ENCODE measurements at places on chromosomes 2 and 18.
A peak's percentile ranks its signal among the peaks of the same experiment; 100 is the strongest.

DNA sequence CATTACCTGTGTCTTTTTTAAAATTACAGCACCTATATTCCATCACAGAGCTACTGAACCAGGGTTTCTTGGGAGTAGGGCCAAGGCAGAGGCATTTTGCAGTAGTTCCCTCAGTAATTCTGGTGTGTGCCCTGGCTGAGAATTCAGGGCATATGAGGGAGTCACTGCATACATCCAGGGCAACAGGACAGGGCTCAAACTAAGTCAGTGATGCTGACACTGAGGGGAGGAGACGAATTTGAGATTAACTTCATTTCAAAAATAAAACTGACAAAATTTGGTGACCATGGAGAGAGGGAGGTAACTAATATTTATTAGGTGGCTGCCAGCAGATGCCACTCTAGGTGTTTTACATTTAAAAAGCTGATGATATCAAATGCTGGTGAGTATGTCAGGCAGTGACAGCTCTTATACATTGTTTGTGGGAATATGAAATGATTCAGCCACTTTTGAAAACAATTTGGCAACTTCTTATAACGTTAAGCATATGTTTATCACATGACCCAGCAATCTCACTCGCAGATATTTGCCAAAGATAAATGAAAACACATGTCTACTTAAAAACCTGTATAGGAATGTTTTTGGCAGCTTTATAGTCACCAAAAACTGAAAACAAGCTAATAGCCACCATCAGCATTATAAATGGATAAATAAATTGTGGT is 20.3 kb downstream of the STRADB start:
- no peak for DNase-seq

DNA sequence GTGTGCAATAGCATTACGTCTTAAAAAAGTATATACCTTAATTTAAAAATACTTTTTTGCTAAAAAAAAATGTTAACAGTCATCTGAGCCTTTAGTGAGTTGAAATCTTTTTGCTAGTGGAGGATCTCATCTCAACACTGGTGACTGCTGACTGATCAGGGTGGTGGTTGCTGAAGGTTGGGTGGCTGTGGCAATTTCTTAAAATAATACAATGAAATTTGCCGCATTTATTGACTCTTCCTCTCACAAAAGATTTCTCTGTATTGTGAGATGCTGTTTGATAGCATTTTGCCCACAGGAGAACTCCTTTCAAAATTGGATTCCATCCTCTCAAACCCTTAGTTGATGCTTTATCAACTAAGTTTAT is 46.1 kb upstream of the ANXA4 start:
- no peak for DNase-seq

GRCh38 chr2:26534098-26534864 is 56.4 kb upstream of the OTOF start:
- no peak for DNase-seq

GRCh38 chr2:195304310-195304709 is 352.7 kb upstream of the SLC39A10 start:
- DNase-seq = no peak

DNA sequence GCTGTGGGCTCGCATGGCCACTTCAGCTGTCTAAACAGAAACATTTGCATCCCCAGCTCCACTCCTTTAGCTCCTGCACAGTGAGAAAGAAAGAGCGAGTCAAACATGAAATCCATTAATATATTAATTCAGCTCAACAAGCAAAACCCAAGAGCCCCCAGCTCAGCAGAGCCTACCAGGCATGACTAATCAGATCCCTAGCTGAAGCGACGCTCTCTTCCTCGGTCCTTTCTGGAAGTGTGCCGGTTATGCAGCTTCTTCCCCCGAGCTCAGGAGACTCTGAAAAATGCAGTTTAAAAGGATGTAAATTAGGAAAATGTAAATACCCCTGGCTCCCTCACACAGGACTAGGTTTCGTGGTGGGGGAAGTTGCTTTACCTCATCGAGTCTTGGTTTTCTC is 221.5 kb downstream of the ANKRD30B start:
- DNase-seq = no peak

- DNase-seq = no peak
Observed at GRCh38 chr2:17085546-17086202, 420.0 kb upstream of the CYRIA start.

DNA sequence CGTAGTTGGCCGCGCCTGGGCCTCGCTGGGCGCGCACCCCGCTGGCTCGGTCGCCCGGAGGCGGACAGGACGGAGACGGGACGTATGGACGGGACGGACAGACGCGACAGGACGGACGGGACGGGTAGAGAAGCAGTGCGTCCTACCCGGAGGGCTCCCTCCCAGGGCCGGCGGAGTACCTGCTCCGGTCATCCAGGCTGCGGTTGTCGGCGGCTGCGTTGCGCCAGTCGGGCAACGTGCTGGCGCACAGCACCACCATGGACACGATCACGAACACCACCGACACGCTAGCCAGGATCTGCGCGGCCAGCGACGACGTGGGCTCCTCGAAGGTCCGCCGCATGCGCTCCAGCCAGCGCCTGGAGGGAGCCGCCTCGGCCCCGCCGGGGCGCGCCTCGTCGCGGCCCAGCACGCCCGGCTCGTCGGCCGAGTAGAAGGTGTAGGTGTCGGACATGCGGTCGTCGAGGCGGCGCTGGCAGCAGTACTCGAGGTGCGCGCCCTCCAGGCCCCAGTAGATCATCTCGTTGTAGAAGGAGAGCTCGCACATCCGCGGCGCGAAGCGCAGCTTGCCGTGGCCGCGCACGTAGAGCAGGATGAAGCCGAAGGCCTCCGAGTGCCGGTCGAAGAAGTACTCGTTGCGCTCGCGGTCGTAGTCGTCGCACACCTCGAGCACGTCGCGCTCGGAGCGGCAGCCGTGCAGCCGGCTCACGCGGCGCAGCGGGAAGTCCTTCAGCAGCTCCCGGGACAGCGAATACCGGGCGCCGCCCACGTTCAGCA is 903 bp downstream of the KCNG3 start:
- no peak for DNase-seq

DNA sequence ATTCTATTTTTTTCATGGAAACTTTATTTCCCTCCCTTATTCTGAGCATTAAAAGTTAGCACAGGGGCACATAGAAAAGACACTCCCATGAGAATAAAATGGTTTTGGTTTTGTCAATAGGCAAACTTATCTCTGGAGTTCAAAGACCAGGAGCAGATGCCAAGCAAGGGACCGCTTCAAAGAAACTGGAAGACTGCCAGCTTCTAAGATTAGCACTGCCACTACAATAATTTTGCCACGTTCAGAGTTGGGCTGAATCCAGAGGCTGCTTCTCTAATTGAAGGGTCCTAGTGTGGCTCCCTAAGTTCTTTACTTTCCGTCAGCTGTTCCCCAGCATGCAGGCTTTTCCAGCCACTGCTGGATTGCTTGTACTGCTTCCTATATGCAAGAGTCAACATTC is 681.0 kb upstream of the GCFC2 start:
- DNase-seq = no peak

DNA sequence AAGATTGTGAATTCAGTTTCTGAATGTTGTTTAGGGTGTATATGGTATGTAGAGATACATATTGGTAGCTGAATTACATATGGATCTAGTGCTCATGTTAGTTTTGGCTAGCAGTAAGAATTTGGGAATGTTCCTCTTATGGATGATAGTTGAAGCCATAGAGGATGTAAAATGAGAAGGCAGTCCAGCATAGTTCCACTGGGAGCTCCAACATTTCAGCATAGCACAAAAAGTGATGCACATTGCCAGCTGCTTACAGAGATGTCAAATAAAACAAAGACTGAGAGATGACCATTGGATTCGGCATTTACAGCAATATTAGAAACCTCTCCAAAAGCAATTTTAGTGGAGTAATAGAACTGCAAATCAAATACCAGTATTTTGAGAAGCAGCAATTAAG is 77.4 kb downstream of the EML4 start:
- DNase-seq = no peak

DNA sequence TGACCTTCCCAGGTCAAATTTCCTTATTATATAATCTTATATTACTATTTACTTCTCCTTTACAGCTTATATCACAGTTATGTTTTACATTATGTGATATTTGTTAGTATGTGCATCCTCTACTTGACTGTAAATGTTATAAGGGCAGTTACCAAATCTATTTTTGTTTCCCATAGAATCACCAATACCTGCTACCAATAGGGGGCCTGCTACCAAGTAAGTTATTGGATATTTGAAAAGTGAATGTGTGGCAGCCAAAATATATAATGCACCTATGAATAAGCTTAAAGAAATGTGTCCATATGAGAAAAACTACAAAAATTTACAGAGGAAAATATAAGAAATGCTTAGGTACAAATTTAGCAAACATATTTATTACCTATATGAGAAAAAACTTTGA is 23.9 kb upstream of the CTAGE1 start:
- no peak for DNase-seq

DNA sequence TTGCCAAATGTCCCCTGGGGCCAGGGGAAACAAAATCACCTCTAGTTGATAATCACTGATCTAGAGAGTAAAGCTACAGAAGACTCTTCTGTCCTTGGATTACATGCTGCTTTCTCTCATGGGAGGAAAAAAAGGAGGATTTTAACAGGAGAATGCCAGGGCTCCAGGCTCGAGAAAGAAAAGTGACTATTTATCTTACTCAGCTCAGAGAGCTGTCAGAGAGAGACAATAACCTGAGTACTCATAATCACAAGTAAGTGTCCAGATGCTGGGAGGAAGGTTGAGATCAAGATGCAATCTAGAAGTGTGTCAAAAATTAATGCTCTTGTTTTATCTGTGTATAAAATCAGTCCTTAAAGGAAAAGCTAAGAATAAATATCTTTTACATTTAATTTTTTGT is 133.3 kb downstream of the PTRHD1 start:
- DNase-seq = no peak

- DNase-seq = peak; percentile 67
Observed at GRCh38 chr18:73842795-73843394, 304.7 kb downstream of the FBXO15 start.

- no peak for DNase-seq
Observed at GRCh38 chr18:32773382-32773712, 524 bp upstream of the KLHL14 start.

GRCh38 chr2:55843096-55843993 is 80.2 kb downstream of the EFEMP1 start:
- no peak for DNase-seq

- peak; percentile 9 for DNase-seq
Observed at GRCh38 chr2:237870754-237871651, 11.6 kb downstream of the RAMP1 start.

GRCh38 chr2:235854276-235854675 is 313.9 kb downstream of the GBX2 start:
- no peak for DNase-seq

DNA sequence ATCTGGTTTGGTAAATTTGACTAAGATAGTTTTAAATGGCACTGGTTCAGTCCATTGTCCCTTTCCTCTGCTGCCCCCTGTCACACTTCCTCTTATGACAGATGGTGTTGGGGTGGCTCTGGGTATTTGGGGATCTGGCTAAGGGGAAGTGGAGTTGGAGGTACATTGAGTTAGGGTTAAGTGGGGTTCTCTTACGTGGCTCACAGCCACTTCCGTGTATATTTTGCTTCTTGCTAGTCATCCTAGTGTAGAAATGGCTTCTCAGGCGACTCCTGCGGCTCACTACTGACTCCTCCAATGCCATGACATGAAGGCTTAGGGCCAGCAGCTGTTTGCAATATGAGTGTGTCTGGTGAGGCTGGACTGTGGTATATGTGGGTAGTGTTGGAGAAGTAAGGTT is 187.0 kb downstream of the HAUS1 start:
- DNase-seq = peak; percentile 47

DNA sequence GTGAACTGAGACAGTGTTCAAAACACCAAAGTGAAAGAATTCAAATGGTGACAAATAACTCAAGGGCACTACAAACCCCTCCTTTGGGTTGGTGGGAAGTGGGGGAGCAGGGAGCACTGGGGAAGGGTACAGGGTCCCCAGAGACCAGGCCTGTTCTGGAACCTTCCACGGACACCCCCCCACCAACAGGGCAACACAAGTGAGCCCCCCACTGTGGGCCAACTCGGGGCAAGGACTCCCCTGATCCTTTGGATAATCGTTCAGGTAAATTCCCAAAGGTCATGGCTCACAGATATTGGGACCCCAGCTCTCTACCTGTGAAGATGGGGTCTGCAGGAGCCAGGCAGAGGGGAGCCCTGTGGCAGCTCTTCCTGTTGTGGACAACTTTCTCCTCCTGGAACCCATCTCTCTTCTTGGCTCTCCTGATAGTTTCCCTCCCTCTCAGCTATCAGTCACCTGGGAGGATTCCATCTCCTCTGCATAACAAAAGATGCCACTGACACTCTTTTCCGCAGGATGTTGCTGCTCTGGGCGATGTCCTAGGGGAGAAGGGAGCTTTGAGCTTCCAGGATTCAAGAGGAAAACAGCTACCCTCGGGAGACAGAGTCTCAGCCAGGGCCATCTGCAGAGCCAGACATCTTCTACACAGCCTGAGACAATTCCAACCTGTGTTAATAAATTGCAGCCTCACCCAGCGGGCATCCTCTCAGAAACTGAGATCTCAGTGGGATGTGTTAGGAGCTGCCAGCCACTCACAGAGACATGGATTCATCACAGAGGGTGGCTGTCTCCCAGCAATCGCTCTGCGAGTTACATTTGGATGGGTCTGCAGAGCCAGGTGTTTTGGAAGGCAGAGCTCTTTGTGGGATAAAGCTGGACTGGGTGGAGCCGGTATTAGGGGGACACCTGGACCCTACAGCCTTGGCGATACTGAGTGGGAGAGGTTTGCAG is 35.4 kb downstream of the MBP start:
- DNase-seq = no peak

DNA sequence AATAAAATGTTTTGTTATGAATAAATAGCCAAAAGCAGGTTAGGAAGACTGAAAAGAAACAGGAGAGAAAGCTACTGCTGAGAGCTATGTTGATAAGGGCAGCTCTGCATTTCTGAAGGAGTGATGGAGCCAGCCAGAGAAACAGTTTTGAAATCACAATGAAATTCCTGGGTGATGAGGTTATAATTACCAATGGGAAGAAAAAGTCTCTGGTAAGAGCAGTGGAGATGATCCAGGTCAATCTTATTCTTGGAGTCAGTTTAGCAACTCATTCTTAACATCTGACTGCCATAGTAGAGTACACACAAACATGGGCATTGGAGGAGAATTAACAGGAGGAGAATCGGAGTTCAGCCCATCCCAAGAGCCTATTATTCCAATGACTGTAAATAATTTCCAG is 2.4 kb downstream of the ALKAL2 start:
- DNase-seq = no peak

DNA sequence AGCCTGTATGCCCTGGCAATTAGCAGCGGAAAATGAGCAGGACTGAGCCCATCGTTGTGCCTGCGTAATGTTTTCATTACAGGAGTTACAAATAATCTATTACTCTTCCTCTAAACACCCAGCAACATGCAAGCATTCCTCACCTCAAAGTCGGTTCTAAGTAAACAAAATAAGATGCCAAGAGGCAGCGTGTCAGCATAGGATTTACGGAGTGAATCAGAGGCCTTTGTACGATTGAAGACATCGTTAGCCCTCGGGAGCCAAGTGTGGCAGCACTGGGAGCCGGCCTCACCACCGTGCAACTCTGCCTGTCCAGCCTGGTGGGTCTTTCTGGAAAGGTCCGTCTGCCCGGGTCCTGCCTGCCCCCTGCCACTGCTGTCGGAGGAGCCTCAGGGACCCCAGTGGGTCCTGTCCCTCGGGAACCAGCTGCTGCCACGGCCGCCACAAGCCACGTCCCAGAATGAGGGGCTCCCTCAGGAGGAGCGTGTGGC is 80.1 kb upstream of the CTDP1 start:
- DNase-seq = no peak
